ENCODE measurements at places on chromosomes 4 and X.

GRCh38 chr4:99202536-99202935, 16.5 kb downstream of the ADH6 start:
- DNase-seq: no peak

DNA sequence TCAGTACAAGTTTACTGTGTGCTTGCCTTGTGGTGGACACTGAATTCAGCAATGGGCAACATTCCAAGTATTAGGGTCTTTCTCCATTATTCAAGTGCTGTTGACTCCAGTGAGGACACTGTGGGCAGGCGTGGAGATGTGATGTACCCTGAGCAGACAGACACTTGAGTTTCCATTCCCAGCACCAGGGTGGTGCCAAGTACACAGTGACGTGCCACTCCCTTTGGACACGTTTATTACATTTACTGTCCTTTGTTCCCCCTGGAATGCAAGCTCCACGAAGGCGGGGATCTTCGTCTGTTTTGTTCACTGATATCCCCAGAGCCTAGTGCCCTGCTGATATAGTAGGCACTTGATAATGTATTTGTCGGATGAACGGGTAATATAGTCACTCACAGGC, 130.6 kb upstream of the STX18 start:
- no peak for DNase-seq

- DNase-seq: no peak
Observed at GRCh38 chr4:30028826-30029225, 691.3 kb upstream of the PCDH7 start.

GRCh38 chrX:18491587-18492340, 66.4 kb downstream of the CDKL5 start:
- DNase-seq: no peak

DNA sequence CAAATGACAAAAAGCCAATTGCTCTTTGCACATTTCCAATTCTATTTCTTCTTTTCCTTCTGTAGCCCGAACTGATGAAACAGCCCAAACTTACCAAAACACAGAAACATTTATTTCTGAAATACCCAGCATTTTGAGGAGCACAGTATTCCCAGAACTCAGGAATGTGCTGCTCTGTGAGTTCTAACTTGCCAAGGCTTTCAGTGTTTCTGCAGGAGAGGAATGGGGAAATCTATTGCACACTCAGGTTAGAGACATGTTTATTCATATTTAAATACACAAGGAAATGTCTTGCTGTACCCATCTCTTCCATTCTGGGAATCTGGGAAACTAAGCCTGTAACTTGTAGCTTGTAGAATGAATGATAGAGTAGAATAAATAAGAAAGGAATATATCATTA, 10.7 kb downstream of the TMPRSS11D start:
- DNase-seq: no peak

- no peak for DNase-seq
Observed at GRCh38 chrX:29024871-29025270, 437.6 kb downstream of the IL1RAPL1 start.

DNA sequence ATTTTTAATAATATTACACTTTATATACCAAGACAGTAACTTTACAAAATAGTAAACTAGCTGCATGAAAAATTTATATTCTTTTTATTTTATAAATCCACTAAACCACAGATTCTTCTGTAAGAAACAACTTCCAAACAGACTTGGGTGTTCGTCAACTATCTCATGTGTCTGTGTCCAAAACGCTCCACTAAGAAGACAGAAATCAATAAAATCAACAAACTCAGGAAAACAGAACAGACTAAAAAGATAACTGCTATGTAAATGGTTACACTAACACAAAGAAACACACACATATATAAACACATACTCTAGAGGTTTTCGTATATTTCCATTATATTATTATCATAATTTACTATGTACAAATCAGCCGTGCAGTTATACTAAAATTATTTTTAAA, 158.4 kb downstream of the PPP3CA start:
- no peak for DNase-seq

- no peak for DNase-seq
Observed at GRCh38 chrX:102976286-102976685, 39.2 kb downstream of the RAB40AL start.

DNA sequence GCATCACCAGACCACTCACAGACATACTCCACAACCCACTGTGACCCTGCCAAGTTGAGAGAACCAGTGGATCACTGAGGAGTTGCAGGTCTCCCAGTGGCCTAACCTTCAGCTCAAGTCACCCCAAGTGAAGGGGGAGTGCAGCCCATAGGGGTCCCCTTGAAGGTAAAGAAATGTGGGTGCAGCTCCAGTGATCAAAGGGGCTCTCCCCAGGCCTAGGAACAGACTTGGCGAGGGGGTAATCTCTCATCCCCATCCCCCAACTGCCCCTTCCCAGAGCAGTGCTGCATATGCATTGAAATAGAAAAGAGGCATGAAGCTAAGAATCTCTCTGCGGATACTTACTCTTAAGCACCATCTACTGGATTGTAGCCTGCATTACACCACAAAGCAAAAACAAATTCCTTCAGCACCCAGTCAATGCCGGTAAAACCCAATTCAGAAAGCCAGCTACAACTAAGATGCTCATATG, 27.0 kb downstream of the MAGEE1 start:
- no peak for DNase-seq

DNA sequence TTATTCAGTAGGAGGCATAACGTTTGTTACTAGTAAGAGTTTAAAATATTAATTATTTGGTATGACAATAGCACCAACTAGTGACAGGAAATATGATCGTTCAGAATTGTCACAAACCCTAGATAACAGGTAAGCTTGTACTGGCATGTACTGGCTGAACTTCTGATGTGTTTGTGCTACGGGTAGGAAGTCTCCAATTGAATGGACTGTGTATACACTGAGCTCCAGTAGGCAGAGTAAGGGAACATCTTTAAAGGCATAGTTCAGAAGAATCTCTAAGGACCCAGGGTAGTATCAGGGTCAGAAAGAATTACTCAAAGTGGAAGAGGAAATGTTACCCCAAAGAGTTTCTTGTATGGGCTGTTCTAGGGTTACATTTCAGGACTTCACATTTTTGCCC, 230.4 kb downstream of the EDA2R start:
- no peak for DNase-seq

DNA sequence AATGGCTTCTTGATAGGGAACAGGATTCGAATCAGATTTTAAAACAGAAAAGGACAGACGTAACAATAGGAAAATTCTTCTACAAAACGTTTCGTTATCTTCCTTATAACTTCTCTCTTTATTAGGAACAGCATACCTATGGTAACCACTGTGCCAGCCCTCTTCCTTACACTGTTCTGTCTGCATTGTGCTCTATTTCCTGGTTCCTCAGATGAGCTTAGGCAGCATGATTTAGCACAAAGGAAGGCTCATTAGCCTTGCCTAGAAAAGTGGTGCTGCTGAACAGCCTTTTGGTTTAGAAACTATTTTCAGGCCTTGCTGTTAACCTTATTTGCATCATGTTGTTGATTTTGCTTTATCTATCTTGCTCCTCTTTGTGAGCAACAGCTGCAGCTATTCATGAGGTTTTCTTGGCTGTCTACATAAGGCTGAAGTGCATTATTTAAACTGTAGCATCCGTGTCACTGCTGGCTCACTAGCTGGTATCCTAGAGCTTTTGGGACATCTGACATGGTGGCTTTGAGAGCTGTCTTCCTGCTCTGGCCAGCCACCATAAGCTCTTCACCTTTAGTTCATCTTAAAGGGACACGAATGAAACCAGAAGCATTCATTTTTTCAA, 69.9 kb upstream of the NRK start:
- no peak for DNase-seq

DNA sequence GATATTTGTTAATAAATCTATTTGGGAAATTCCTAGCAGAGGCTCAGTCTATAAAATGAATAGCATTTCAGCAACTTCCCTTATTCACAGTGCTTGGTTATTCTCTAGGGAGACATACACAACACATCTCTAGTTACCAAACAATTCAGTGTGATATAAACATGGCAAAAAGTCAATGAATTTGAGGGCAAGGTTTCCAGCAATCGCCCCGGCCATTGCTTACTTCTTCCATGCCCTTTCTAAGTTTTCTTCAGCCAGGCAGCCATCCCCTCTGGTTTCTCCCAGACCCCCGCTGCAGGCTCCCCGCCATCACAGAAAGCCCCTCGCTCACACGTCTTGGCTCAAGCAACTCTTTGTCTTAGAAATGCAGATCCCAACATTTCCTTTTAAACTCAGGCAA, 4.4 kb downstream of the TLR7 start:
- no peak for DNase-seq

DNA sequence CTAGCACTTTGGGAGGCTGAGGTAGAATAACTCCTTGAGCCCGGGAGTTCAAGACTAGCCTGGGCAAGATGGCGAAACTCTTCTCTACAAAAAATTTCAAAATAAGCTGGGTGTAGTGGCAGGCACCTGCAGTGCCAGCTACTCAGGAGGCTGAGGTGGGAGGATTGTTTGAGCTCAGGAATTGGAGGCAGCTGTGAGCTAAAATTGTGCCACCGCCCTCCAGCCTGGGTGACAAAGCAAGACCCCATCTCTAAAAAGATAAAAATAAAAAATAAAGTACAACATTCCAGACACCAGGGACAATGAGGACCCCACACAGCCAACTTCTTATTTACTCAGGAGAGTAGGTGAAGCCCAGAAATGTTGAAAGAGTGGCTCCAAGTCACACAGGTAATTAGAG, 53.0 kb downstream of the APBB2 start:
- no peak for DNase-seq

GRCh38 chr4:174365018-174365587, 81.4 kb downstream of the CEP44 start:
- no peak for DNase-seq

GRCh38 chr4:143986180-143986579, 33.0 kb downstream of the GYPB start:
- no peak for DNase-seq

- DNase-seq: no peak
Observed at GRCh38 chr4:20617678-20618396, 82.4 kb upstream of the PACRGL start.

DNA sequence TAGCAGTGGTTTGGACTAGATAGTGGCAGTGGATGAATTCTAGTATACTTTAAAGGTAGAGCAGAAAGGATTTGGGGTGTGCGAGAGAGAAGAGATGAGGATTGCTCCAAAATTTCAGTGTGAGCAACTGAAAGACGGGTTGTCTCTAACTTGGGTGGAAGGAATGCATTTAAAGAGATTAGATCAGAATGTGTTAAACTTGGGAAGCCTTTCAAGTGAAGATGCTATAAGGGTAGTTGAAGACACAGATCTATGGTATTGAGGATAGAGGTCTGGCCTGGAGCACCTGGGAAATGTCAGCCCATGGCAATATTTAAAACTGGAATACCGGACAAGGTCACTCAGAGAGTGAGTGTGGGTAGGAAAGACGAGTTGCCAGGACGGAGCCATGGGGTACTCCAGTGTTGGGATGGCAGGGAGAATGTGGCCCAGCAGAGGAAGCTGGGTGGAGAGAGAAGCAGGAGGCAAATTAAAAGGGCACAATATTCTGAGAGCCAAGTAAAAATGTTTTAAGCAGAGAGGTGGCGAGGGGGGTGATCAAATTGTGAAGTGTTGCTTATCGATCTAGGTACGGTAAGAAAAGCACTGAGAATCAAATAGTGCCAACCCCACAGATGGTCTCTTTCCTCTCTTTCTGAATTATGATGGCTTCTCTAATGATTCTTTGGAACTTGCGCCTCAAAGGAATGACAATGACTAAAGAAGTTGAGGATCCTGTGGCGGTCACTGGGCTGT, 50.5 kb downstream of the ENOPH1 start:
- DNase-seq: no peak

- DNase-seq: no peak
Observed at GRCh38 chr4:141469392-141469791, 167.0 kb upstream of the IL15 start.

DNA sequence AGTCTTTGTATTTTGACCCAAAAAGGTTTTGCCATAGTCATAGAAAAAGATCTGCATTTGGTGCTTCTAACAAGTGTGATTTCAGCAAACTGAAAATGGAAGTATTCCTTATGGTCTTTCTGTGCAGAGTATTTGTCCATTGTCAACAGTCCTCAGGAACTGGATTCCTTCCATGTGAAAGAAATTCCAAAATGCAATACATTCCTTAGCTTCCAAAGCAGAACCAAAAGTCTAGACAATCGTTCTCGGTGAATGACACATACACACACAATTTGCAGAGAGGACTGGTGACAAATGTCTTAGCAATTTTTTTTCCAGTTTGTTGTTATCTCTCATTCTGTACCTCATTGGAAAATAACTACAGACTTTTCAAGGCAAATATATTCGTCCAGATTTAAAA, 562.2 kb upstream of the SLIT2 start:
- no peak for DNase-seq

- DNase-seq: no peak
Observed at GRCh38 chr4:139762720-139763119, 97.1 kb downstream of the MGST2 start.

GRCh38 chr4:10084651-10085358, 31.8 kb downstream of the WDR1 start:
- no peak for DNase-seq

DNA sequence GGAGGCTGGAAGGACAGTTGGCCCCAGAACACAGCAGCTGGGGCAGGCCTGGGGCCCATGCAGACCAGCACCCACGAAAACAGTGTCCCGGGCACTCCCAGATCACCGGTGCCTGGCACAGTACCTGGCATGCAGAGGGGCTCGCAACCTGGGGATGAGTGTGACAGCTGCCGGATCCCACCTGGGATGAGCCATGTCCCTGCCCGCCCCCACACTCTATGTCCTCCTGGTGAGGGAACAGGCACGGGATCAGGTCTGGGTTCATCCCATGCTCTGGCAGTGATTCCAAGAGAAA, 22.8 kb upstream of the PPP2R2C start:
- no peak for DNase-seq

GRCh38 chrX:16885628-16886027, 15.5 kb upstream of the RBBP7 start:
- DNase-seq: no peak

GRCh38 chrX:15430076-15430475, 45.9 kb upstream of the VEGFD start:
- no peak for DNase-seq

DNA sequence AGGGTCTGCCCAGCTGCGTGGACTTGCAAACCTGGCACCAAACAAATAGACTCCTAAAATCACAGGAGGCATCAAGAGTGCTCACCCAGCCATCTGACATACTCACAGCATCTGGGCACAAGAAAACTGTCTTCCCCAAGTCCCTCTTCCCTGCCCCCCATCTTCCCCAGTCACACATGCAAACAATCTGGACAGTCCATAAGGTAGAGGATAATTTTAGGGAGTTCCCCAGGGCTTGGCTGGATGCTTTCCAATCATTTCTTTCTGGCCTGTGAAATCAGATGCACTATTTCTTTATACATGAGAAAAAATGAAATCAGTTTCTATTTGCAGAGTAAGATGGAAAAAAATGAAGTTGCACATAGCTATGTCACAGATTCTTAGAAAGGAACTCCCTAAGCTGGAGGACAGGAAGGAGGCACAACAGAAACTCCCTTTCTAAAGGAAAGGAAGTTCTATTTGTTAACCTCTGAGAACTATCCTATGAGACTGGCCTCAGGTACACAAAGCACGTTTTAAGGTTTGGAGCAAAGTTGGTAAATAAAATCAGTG, 342.3 kb downstream of the HNRNPD start:
- DNase-seq: no peak

- DNase-seq: no peak
Observed at GRCh38 chr4:57119054-57119651, 9.0 kb upstream of the IGFBP7 start.
